ENCODE measurements at places on chromosomes 3 and 15.

DNA sequence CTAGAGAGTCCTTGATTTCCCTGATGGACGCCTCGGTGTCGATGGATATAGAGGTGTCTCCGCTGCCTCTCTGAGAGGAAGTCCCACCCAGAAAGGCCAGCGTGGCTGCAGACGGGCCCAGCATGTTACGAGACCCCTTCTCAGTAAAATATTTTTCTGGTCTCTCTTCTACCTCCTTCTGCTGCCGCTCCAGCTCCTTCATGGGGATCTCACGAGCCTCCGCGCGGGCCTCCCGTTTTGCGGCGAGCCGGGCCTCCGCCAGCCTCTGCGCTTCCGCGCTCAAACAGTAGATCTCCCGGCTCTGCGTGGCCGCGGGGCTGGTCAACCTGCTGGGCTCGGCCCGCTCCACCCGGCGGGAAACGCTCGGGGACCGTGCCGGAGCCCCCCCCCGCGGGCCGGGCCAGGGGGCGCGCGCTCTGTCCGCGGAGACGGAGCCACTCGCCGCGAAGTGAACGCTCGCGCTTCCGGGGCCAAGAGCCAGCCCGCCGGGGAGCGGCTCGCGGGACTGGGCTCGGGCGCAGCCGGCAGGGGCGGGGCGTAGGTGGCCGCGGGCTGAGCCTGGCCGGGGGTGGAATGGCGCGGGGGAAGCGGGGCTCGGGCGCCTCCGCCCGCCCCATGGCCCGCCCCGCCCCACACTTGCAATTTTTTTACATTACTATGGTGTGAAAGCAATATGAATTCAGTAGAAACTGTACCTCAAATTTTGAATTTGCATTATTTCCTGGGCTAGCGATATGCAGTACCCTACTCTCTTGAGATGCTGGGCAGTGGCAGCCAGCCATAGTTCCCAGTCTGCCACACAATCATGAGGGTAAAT, 10.2 kb upstream of the KCNMB3 start:
- DNase-seq: peak; percentile 80

GRCh38 chr15:78033864-78034263, 43.6 kb downstream of the TBC1D2B start:
- DNase-seq: peak; percentile 62

GRCh38 chr3:81485444-81485865, 276.0 kb downstream of the GBE1 start:
- DNase-seq: no peak

DNA sequence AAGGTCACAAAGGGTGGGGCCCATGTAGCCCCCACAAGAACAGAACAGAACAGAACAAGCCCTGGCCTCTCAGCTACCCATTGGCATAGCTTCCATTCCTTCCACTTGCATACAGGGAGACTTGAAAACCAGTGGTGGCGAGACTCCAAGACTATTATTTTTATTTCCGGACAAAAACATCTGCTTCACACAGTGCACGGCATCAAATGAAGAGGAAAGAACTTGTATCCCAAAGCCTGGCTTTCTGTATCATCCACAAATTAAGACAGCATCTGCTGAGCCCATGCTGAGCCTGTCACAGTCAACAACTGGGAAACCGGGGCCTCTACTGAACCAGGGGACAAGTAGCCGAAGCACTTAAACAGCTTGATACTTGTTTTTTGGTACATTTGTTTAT, 56.0 kb downstream of the CLEC3B start:
- no peak for DNase-seq

DNA sequence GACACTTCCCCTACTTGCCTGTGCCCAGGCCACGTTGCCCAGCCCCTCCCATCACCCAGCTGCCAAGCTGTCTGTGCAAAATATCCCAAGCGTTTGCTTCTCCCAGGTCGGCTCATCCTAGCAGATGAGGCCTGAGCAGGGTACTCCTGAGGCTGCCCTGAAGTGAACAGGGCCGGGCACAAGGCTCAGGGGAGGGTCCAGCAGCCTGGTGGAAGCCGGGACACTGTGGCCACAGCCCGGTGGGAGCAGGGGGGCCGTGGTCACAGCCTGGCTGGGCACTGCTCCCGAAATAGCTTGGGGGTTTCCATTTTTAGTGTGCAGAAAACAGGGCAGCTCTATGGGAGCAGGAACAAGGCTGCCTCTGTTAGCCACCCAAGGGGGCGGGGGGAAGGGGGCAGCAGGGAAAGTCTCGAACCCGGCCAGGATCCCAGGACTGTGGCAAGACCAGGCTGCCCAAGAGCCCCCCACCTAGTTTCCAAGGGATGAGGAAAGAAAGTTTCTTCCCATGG, 3.4 kb downstream of the PLXNB1 start:
- DNase-seq: no peak

DNA sequence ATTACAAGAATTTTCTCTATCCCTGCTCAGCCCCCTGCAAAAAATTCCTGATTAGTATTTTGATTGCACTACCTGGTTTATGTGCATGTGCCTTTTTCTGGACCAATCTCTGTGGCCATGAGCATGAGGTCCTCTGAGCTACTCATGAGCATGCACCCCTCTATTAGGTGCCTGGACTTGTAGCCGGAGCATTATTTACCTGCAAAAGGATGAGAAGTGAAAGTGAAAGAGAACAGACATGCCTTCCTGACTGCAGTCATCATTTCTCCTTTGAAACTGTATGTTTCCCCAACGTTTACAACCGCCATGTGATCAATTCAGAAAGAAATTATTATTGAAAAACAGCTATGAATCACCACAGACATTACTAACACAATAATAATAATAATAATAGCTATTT, 1008.8 kb downstream of the ROBO2 start:
- no peak for DNase-seq

DNA sequence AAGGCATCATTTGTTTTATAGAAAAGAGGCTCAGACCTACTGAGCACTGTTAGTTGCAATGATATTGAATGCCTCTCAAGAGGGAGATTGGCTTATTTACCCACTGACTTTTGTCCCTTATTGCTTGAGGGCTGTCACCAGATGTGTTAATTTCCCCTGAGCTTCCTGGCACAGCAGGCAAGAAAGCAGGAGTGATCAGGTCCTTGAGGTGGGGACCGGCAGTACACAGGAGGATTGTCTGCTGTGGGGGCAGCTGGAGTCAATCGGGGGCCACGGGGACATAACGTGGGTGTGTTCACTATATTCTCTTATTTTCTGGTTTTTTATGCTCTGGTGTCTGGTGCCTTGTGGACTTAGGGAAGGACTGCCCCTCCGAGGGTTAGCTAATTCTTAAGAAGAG, 44.6 kb downstream of the GASK1A start:
- no peak for DNase-seq

DNA sequence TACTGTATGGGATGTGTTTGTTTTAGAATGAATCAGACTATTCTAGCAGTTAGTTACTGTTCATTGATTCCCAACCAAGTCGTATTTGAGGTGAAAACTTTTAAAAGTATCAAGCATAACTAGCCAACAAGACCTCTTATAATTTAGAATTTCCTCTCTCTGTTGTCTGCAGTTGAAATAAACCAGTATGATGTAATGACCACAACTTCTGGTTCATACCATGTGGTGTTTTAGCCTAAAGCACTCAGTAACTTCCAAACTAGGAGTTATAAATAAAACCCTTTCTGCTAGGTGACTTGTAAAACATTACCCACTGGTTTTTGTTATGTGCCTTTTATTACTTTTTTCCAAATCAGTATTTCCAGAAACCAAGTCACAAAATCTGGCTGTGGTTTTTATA, 19.8 kb upstream of the P2RY12 start:
- no peak for DNase-seq

GRCh38 chr3:10299679-10300078, 6.9 kb upstream of the GHRL start:
- no peak for DNase-seq

DNA sequence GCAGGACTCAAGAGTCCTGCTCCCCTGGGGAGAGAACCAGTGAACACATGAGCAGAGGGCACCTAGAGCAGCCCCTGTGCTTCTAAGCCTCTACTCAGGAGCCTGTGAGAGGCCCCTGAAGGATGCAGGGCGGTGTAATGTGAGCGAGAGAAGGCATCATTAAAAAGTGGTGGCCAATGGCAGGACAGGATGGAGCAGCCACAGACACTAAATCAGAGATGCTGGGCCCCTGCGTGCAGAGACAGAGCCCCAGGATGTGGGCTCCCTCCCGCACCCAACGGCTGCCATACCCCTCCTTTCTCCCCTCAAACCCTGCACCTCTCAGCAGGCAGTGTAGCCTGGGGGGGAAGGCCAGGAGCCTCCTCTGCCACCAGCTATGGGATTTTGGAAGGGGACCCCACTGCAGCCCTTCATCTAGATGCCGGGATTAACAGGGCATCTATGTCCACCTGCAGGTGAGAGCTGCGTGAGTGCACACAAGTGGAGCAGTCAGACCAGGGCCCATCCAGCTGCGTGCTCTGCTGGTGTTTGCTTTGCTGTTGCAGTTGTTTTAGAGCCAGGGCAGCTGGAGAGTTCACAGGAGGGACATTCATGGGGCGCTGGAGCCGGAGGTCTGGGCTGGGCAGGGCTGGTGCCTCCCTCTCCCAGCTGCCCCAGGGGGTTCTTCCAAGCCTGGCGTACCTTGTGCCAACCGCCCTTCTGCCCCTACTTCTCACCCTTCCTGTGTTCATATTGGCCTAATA, 5.1 kb upstream of the IQSEC1 start:
- DNase-seq: no peak

DNA sequence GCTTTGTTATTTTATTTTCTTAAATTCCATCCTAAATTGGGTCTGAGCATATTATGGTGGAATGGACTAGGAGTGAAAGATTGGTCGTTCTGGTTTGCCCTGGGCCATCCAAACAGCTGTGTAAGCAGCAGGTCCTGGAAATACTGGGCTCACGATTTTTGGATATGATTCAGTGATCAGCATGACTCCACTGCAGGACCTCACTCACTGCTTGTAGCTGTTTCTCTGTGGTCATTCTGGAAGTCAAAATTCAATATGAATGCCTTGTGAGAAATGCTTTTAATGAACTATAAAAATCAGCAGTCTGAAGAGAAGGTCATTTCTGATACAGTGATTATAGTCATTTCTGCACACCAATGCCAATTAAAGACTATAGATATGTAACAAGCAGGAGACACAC, 185.0 kb downstream of the RBMS3 start:
- no peak for DNase-seq

- DNase-seq: peak; percentile 53
These were observed 3.6 kb upstream of the CALML4 start for GRCh38 chr15:68208636-68209240.

GRCh38 chr3:49681232-49681522, 7.0 kb downstream of the APEH start:
- DNase-seq: no peak

GRCh38 chr15:75712668-75713337, at the start of gene CSPG4:
TSS of gene CSPG4 (minus strand) at chr15:75712848. CDS start at chr15:75712755, 93 bp downstream.
- no peak for DNase-seq

All from activated CD4-positive, alpha-beta T cell treated with anti-CD3 and anti-CD28 coated beads for 36 hours (primary cell).